ENCODE measurements at places on chromosomes 3 and 15. TPM values are rescaled to one million over a fixed set of nuclear protein-coding genes. Genes with fewer than 3 reads are reported as not detected.

SPRED1 gene
- total RNA-seq, result 0.06 TPM

PTPRG gene
- 0.21 TPM for total RNA-seq

LRRFIP2 gene
- 38.1 TPM for total RNA-seq

PTH1R gene
- not detected for total RNA-seq

CPEB1 gene
- not detected for total RNA-seq

CD80 gene
- total RNA-seq, result 22.5 TPM

SLC38A3 gene
- total RNA-seq, result not detected

CHRNA3 gene
- not detected for total RNA-seq

ANKRD34C gene
- not detected for total RNA-seq

BLM gene
- 83.4 TPM for total RNA-seq

CSPG4 gene
- 0.07 TPM for total RNA-seq

EAF2 gene
- 22.0 TPM for total RNA-seq

GRCh38 chr15:99603828-99604227, 38.0 kb downstream of the MEF2A start:
- no peak for DNase-seq
- H3K36me3 ChIP-seq, result peaks cover 44% of the 10 kb centered on the region
- no peaks in the 10 kb centered on the region for H3K27me3 ChIP-seq
- no peaks in the 10 kb centered on the region for H3K4me1 ChIP-seq

GRCh38 chr15:62455441-62455921, 290.4 kb upstream of the C2CD4B start:
- DNase-seq, result no peak
- no peak overlapping the region for H3K27ac ChIP-seq
- H3K4me3 ChIP-seq, result no peak overlapping the region
- H3K4me1 ChIP-seq, result no peaks in the 10 kb centered on the region

- H3K4me3 ChIP-seq, result no peak overlapping the region
- H3K4me1 ChIP-seq, result no peaks in the 10 kb centered on the region
- no peaks in the 10 kb centered on the region for H3K36me3 ChIP-seq
- DNase-seq, result no peak
- no peak overlapping the region for H3K27ac ChIP-seq
- peaks cover 5% of the 10 kb centered on the region for H3K27me3 ChIP-seq
Measured at GRCh38 chr3:33918126-33918756, 119.8 kb downstream of the PDCD6IP start.

GRCh38 chr15:48617619-48618018, 27.9 kb downstream of the FBN1 start:
- DNase-seq, result no peak
- H3K27me3 ChIP-seq, result peaks cover 30% of the 10 kb centered on the region
- no peak overlapping the region for H3K4me3 ChIP-seq

DNA sequence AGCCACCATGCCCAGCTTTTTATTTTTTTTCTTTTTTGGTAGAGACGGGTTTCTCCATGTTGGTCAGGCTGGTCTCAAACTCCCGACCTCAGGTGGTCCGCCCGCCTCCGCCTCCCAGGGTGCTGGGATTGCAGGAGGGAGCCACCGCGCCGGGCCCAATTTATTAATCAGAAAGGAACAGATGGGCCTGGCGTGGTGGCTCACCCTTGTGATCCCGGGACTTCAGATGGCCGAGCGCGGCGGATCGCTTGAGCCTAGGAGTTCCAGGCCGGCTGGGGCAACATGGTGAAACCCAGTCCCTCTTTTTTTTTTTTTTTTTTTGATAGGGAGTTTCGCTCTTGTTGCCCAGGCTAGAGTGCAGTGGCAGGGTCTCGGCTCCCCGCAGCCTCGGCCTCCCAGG, 64.6 kb downstream of the GOLGA6L7 start:
- no peak overlapping the region for H3K27ac ChIP-seq
- H3K4me1 ChIP-seq, result no peaks in the 10 kb centered on the region
- no peaks in the 10 kb centered on the region for H3K36me3 ChIP-seq
- H3K4me3 ChIP-seq, result no peak overlapping the region
- no peak for DNase-seq

DNA sequence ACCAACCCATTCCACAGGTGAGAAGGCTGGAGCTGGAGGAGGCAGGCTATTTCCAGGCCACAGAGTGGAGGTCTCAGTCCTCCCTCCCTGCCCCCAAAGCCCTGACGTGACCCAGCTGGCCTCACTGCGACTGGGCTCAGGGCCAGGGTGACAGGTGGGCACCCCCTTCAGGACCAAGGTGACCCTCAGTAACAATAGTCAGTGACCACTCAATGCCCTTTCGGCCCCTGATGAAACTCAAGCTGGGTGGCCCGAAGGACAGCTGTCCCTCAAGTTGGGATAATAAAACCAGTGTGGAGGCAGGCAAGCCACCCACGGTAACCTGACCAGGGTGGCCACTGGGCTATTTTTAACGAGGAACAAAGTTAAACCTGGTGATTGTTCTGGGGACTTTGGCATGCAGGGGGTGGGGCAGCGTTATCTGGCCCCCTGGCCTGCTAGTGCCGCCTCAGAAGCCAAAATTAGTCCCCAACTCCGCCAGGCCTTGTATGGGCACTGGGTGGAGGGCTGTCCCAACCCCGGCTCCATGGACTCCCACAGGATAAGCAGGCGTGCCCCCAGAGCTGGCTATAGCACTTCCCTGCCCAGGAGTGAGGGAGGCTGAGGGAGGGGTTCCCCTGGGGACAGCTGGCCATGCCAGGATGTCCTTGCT, 1.1 kb downstream of the TNNC1 start:
- DNase-seq, result no peak
- no peaks in the 10 kb centered on the region for H3K27me3 ChIP-seq
- H3K4me1 ChIP-seq, result peaks cover 34% of the 10 kb centered on the region
- H3K27ac ChIP-seq, result no peak overlapping the region
- no peak overlapping the region for H3K4me3 ChIP-seq

DNA sequence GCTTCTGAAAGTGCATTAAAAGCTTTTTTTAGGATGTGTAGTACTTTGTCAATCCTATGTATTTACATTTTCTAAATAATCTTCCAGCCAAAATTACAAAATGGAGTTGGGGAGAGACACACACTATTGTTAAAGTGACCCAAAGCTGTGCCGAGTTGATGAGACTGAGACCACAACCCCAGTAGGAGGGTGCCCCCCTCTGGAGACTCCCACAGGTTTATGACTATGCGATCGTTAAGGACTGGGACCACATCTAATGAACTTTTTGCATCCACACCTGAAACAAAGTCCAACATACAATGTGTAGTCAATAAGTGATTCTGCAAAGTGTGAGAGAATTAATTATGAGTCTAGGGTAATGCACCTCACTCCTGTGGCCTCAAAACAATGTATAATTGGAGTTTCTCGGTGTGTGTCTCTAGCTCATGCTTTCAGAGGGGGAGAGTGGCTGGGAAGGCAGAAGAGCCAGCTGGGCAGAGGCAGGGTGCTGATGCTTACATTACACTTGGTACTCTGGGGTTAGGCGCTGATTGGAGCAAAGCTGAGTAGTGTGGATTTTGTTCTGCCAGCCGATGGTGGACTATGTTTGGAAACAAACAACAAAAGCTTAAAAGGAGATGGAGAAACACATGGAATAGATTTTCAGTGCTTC, 102.8 kb downstream of the KCNH8 start:
- no peak for DNase-seq
- H3K4me1 ChIP-seq, result no peaks in the 10 kb centered on the region
- H3K27ac ChIP-seq, result no peak overlapping the region
- no peaks in the 10 kb centered on the region for H3K27me3 ChIP-seq
- H3K4me3 ChIP-seq, result no peak overlapping the region

DNA sequence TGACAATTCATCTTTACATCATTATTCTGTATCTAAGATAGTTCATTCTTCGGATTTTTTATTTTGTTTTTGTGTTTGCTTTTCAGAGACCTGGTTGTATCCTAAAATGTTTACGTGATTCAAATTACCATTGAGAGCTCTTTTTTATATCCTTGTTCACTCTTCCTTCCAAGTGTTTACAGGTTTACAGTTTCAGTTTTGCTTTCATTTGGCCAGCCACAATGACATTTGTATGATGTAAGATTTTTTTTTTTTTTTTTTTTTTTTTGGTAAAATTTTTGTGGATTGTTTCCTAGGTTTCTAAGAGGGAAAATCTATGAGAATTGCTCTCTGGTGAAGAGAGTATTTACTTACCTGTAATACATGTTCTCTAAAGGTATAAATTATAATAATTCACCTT, 55.0 kb downstream of the SETD5 start:
- H3K36me3 ChIP-seq, result peaks cover 49% of the 10 kb centered on the region
- H3K27ac ChIP-seq, result peak overlapping the region; percentile 91
- no peaks in the 10 kb centered on the region for H3K27me3 ChIP-seq
- peak overlapping the region; percentile 51 for H3K4me3 ChIP-seq
- peaks cover 37% of the 10 kb centered on the region for H3K4me1 ChIP-seq
- DNase-seq, result no peak

- H3K36me3 ChIP-seq, result no peaks in the 10 kb centered on the region
- no peak for DNase-seq
- peaks cover 2% of the 10 kb centered on the region for H3K4me1 ChIP-seq
- H3K27ac ChIP-seq, result no peak overlapping the region
- no peaks in the 10 kb centered on the region for H3K27me3 ChIP-seq
- no peak overlapping the region for H3K4me3 ChIP-seq
Measured at GRCh38 chr3:34361921-34362320, 563.5 kb downstream of the PDCD6IP start.

DNA sequence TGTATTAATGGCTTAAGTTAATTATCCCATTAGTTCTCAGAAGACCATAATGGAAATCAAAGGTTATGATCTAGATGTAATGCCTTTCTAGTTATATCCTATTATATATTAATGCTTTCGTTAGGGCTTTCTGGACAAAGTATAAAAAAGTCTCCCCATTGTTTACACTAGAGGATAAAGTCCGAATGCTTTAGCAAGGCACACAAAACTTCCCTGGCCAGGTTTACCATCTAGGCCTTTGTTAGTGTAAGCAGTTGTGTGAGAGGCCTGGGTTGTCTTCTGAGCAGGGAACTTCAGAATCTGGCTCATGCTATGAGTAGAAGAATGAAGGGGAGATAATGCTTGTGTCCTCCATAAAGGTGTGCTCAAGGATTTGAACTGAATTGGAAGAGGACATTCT, 106.3 kb upstream of the MEIS2 start:
- no peak overlapping the region for H3K27ac ChIP-seq
- no peak for DNase-seq
- no peaks in the 10 kb centered on the region for H3K4me1 ChIP-seq
- H3K36me3 ChIP-seq, result no peaks in the 10 kb centered on the region
- no peaks in the 10 kb centered on the region for H3K27me3 ChIP-seq

DNA sequence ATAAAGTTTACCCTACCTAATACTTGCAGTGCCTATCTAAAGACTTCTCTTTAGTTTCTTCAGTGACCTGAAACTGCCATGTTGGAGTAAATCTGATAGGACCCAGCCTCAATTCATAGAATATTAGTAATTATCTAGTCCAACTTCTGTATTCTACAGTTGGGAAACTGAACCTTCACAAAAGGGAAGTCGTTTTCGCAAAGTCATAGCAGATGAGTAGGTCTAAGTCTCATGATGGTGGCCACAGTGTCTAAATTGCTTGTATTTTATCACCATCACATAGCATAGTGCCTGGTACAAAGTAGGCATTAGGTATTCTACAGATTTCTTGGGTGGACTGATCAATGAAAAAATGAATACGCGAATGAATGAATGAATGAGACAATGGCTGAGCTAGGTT, 8.4 kb downstream of the GMNC start:
- DNase-seq, result no peak
- no peak overlapping the region for H3K27ac ChIP-seq
- no peaks in the 10 kb centered on the region for H3K4me1 ChIP-seq
- no peaks in the 10 kb centered on the region for H3K36me3 ChIP-seq
- H3K4me3 ChIP-seq, result no peak overlapping the region

GRCh38 chr15:58469432-58470353, 37.9 kb downstream of the LIPC start:
- no peak for DNase-seq
- peaks cover 46% of the 10 kb centered on the region for H3K4me1 ChIP-seq
- H3K27me3 ChIP-seq, result no peaks in the 10 kb centered on the region

DNA sequence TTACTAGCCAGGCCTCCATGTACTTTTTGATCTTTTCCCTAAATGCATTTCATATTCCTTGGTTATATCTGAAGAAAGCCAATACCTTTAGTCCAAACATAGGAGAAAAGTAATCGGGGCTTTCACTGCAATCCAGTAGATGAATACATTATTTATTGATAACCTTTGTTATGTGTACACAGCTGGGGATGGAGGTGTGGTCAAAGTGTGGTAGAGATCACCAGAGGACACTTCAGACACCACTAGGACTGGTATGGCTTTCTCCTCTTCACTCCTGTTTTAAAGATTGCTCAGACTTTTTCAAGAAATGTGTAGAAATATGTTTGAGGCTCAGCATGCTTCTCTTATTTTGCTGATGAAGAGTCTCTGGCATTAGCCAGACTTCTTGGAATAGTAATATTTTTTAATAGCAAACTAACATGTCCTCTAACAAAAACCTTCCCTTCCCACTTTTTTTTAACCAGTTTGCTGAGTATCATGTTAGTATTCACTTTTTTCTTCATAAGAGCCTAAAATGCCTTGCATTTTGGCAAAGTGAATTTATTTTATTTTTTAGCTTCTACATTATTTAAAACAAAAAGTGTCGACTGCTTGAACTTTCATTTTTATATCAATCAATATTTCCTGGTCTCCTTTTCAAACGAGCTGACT, 65.6 kb upstream of the MBNL1 start:
- H3K4me3 ChIP-seq, result peak overlapping the region; percentile 73
- H3K36me3 ChIP-seq, result peaks cover 11% of the 10 kb centered on the region
- H3K4me1 ChIP-seq, result peaks cover 65% of the 10 kb centered on the region
- DNase-seq, result peak; percentile 59

DNA sequence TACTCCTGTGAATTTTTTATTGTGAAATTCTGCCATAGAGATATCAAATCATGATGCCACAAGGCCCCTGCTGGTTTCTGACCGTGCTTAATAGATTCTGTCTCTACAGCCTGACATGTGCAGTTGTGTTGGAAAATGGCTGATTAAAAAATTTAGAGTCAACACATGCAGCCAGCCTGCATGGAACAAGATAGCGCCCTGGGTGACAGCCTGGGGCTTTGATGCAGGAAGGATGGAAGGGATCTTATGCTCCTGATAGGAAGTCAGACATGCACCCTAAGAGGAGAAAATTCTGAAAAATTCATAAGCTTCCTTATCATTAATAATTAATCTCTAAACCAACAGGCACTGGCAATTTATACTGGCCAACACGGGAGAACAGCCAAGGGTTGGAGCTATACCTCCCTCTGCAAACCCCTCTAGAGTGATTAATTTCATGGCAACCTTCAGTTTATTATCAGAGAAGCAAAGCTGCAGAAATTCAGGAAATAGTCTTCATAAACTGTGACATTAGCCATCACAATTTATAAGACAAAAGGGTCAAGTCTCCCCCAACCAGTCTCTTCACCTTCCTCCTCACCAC, 198.4 kb downstream of the CADPS start:
- no peaks in the 10 kb centered on the region for H3K36me3 ChIP-seq
- H3K27me3 ChIP-seq, result no peaks in the 10 kb centered on the region

GRCh38 chr3:9750556-9751411, 1.0 kb downstream of the OGG1 start:
- H3K4me3 ChIP-seq, result peak overlapping the region; percentile 94
- peak overlapping the region; percentile 91 for H3K27ac ChIP-seq
- H3K4me1 ChIP-seq, result peaks cover 59% of the 10 kb centered on the region
- DNase-seq, result peak; percentile 52
- peaks cover 46% of the 10 kb centered on the region for H3K36me3 ChIP-seq

- H3K4me1 ChIP-seq, result peaks cover 41% of the 10 kb centered on the region
- DNase-seq, result no peak
- H3K36me3 ChIP-seq, result peaks cover 14% of the 10 kb centered on the region
Measured at GRCh38 chr3:125107861-125108567, 52.2 kb upstream of the HEG1 start.

GRCh38 chr3:18723206-18723810, 298.2 kb upstream of the SATB1 start:
- H3K27ac ChIP-seq, result peak overlapping the region; percentile 89
- H3K4me1 ChIP-seq, result peaks cover 74% of the 10 kb centered on the region
- H3K36me3 ChIP-seq, result peaks cover 40% of the 10 kb centered on the region
- no peak for DNase-seq

All from activated CD8-positive, alpha-beta memory T cell treated with anti-CD3 and anti-CD28 coated beads, Interleukin-2, amount 10 ng/mL, durations not matched to agents 7 days and 5 days (primary cell).